ENCODE measurements at places on chromosomes 6 and 20.

- DNase-seq, result no peak
Measured at GRCh38 chr20:18465536-18466200, 1.2 kb downstream of the DZANK1 start.

- no peak for DNase-seq
Measured at GRCh38 chr6:44037847-44038542, 89.3 kb downstream of the MRPL14 start.

- DNase-seq, result no peak
Measured at GRCh38 chr6:115766745-115767462, 293.8 kb downstream of the FRK start.

GRCh38 chr6:96101564-96101963 lies 85.8 kb downstream of the FUT9 start:
- DNase-seq, result no peak

DNA sequence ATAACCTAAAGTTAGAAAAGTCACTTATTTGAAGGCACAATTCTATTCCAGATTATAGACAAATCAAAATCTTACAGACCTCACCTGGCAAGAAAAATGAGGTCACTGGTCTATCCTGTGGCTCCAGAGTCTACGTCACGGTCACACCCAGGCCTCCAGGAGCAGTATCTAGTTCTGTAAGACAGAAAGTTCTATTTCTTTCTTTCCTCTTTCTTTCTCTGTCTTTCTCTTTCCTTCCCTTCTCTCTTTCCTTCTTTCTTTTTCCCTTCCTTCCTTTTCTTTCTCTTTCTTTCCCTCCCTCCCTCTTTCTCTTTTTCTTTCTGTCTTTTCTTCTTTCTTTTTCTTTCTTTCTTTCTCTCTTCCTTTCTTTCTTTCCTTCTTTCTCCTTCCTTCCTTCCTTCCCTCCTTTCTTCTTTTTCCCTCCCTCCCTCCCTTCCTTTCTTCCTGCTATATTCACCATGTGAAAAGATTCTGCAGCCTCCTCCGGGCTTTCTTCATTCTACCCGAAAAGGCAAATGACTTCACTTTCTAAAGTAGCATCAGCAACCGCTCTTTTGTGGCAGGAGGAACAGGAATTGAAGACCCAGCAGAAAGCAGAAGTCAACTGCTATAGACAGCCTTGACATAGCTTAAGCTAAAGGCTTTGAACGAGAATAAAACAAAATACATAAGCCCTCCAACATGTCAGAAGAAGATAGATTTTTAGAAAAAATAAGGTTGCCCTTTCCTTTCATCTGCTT lies 83.9 kb upstream of the SIRPG start:
- DNase-seq, result no peak

- DNase-seq, result no peak
Measured at GRCh38 chr6:110714143-110714542, 101.1 kb downstream of the CDK19 start.

- DNase-seq, result no peak
Measured at GRCh38 chr20:51930775-51931174, 128.5 kb upstream of the SALL4 start.
